ENCODE measurements at places on chromosomes 5 and 9.
A peak's percentile ranks its signal among the peaks of the same experiment; 100 is the strongest.

DNA sequence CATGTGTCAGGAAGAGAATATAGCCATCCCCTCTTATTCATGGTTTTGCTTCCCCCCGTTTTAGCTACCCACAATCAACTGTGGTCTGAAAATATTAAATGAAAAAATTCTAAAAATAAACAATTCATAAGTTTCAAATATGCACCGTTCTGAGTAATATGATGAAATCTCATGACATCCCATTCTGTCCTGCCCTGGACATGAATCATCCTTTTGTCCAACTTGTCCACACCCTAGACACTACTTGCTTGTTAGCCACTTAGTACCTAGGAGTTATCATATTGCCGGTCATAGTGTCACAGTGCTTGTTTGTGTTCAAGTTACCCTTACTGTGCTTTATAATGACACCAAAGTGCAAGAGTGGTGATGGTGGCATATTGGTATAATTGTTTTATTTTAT, 113.5 kb downstream of the CAAP1 start:
- DNase-seq, result no peak

- DNase-seq, result no peak
Measured at GRCh38 chr5:58924306-58924705, 341.4 kb downstream of the RAB3C start.

- DNase-seq, result peak; percentile 42
Measured at GRCh38 chr9:26260238-26260637, 582.0 kb upstream of the TUSC1 start.

- no peak for DNase-seq
Measured at GRCh38 chr5:149561848-149562247, 10.6 kb upstream of the CSNK1A1 start.

DNA sequence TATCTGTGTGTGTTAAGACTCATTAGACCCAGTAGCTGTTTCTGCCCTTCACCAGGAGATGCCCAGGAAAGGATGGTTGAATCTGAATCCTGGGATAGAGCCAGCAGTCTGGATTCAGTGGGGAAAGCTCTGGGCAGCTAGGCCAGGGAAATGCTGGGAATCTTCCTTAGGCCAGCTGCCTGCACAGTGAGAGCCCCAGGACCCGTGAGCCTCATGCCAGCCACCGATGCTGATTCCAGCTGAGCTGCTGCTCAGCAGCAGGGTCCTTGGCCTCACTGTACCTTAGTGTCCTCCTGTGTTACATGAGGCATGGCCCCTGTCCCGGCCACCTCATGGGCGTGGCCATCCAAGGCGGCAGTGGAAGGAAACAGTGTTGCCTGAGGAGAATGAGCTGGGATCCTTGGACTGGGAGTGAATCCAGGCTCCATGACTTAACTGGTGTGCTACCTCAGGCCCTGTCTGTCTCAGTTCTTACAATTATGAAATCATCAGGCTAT, 87.1 kb downstream of the AMBP start:
- DNase-seq, result no peak

- DNase-seq, result no peak
Measured at GRCh38 chr9:32554107-32554506, 1.7 kb upstream of the TOPORS start.

GRCh38 chr5:53714667-53715010, 154.2 kb downstream of the NDUFS4 start:
- DNase-seq, result no peak

GRCh38 chr9:108582726-108583125, 273.1 kb downstream of the ACTL7B start:
- DNase-seq, result no peak

DNA sequence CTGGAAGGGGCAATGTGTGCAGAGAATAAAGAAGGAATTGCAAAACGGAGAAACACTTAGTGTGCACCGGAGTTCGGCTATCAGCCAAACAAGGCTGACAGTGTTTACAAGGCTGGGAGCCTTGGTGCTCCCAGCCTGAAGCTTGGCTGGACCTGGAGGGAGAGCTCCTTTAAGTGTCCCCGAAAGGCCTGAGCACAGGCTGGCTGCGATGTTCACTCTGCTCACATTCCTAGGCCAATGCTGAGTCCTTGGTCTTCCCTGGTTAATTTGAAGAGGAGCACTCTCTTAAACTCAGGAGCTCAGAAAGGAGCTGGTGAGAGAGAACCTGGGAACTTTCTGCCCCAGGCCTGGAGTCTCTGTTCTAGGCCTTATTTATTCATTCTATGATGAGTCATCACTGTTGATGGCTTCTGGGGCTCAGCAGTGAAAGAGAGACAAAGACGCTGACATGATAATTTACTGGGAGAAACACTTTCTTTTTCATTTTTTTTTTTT, 88.6 kb upstream of the MYO10 start:
- DNase-seq, result no peak

DNA sequence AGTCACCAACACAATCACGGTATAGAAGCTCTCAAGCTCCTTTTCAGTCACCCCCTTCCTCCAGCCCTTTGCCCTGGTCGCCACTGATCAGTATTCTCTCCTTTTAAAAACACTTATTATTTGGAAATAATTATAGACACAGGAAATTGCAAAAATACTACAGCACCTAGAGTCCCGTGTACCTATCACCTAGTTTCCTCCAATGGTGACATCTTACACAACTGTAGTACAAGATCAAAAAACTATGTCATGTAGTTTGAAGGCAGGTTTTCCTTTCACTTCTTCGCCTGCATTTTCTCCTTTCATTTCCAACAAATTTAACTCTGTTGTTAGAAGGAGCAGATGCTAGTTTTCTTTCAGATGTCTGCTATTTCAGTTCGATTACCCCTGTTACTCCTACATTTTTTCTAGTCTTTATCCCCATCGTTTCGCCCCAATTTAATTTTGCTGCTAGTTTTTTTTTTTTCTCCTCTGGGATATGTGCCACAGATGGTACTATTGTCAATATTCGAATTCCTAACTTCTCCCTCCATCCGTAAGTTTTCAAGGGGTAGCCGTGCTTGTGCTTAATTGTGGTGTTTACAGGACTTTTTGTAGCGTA, 612 bp upstream of the ATG10 start:
- no peak for DNase-seq

- DNase-seq, result no peak
Measured at GRCh38 chr9:6024035-6024554, 8.7 kb upstream of the RANBP6 start.

GRCh38 chr9:87013490-87013889, 66.2 kb upstream of the GAS1 start:
- no peak for DNase-seq

DNA sequence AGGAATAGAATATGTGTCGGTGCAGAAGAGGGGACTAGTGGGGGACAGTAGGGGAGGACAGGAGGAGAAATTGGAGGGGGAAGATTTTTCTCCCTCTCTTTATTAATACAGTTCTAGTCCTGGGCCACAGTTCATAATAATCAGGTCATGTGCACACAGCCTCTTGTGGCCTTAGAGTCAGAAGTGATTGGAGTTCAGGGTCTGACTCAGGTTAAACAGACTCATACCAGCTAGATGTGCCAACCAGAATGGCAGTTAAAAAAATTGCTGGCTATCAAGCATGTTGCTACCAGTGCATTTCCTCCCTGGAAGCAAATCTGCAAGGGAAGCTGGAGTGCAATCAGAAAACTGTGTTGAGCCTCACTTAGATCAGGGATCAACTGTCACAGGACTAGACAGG, 132.7 kb upstream of the MAP1B start:
- no peak for DNase-seq

- DNase-seq, result no peak
Measured at GRCh38 chr9:125486576-125486975, 220.4 kb downstream of the MAPKAP1 start.

DNA sequence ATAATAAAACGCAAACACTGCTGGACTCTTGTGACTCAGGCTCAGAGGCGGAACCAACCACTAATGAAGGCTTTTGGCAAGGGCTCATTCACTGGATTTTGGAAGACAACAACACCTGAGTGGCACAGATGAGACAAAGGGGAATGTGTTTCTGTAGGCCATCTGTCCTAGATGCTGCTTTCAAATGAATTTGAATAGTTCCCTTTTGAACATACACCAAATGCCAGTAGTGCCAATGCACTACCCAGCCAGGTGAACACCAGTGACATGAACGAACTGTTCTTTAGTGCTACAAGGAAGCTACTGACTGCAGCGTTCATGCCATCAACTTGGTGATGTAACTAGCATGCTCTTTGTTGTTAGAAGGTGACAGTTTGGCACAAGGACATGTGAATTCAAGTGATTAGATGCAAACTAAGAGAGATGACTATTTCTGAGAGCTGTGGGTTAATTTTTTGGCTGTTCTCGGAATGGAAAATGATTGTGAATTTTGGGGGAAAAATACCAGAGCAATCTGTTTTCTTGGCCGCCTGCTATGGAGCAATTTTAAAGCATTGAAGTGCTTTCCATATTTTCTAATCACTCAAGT, 173.7 kb downstream of the SLC24A2 start:
- DNase-seq, result no peak

DNA sequence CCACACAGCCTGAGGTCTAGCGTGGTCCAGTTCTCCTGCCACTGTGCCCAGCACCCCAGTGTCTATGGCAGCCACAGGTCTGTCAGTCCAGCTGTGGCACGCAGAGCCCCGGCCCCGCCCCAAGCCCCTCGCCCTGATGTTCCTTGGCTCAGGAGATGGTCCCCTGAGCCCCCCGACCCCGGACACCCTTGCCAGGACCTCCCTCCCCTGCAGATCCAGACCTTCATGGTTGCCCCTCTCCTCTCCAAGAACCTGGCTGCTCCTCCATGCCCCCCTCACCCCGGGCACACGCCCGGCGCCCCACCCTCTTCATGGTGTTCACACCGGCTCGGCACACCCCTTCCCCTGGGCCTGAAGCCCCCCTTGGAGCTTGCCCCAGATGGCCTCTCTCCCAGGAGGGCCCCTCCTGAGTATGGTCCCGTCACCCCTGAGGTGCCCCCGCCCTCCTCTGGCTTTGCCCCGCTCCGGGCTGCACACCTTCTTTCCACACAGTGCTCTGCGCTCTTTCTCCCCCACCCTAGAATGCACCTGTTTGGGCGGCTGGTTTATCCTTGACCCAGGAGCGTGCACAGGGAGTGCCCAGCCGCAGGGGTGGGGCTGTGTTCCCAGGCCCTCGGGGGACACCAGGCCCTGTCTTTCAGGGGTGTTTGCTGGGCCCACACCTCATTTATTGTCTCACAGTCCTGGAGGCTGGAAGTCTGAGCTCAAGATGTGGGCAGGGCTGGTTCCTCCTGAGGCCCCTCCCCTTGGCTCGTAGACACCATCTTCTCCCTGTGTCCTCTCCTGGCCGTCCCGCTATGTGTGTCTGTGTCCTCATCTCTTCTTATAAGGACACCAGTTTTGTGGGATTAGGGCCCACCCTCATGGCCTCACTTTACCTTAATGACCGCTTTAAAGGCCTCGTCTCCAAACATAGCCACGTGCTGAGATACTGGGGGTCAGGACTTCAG, 37.6 kb downstream of the KCNT1 start:
- DNase-seq, result no peak

DNA sequence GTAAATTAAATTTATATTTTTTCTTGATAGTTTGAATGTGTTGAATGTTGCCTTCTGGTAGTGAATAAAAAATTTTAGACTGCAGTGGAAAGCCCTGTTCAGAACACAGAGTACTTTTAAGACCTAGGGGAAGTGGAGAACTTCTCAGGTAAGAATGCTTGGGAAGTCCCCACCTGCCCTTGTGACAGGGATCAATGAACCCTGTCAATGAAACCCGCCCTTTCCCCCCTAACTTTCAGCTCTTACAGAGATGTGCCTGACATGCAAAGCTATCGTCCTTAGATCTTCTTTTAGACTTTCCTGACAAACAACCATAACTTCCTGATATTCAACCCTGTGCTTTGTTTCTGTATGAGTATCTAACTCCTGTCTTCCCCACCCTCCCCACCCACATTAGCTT, 562.7 kb downstream of the TLE4 start:
- DNase-seq, result no peak

GRCh38 chr5:72465066-72465465, 42.1 kb downstream of the ZNF366 start:
- no peak for DNase-seq

DNA sequence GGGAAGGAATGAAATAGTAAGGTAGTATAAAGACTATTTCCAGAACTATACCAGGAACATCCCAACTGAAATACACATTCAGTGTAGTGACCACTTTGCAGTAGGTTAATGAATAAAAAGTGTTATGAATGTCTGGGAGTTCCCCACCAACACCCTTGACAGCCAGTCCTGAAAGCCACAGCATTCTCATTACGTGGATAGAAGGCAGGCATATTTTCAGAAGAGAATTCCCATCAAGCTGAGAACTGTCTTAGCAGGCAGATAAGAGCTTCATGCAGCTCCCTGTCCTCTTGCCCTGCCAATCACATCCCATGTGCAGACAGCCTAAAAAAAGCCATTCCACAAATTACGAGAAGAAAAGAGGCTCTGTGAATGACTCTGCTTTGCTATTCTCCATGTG, 695.0 kb downstream of the DTWD2 start:
- DNase-seq, result no peak

- no peak for DNase-seq
Measured at GRCh38 chr9:4803670-4804530, 11.2 kb downstream of the RCL1 start.

DNA sequence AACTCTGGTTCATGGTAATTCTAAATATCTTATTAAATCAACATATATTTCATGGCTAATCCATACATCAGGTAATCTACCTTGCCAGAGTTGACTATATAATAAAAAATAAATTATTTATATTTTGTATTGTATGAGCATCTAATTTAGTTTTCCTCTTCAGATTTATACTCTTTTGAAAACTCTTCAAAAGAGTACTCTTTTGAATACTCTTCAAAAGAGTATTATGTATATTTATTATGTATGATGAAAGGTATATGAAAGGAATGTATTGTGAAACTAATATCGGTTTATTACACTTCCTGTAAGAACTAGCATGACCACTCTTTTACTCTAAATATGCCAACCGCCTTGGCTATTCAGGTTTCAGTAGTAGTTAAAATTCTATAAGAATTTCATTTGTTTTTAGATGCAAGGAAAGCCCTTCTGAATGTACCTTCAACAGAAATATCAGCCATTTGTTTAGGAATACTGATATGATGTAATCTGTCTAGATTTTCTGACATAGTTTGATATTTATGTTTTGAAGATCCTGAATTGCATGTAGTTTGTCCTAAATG, 178.7 kb downstream of the WDR70 start:
- no peak for DNase-seq

DNA sequence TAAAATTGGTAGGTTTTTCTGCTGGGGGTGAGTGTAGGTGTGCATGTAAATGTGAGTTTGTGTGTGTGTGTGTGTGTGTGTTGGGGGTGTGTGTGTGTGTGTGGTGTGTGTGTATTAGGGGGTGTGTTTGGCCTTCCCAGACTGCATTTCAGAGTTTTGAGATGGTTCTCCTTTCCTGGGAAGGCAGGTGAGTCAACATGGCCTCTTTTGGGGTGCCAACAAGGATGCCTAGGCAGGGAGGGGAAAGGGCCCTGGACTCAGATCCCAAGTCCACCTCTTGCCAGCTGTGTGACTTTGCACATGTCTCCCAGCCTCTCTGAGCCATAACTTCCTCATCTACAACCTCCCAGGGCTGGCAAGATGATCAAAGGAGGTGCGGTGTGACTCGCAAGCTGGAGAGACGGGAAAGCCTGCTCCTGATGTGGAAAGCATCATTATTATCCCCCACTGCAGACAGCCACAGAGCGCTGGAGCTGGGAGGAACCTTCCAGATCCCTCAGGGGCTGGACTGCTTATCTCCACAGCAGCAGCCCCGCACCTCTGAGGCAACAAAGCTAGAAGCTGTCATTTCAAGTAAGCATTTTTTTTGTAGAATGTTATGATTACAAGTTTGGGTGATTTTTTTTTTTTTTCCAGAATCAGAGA, 63.5 kb upstream of the TBC1D2 start:
- no peak for DNase-seq

GRCh38 chr9:105087910-105088898, 156.2 kb upstream of the SLC44A1 start:
- no peak for DNase-seq
